ENCODE measurements at places on chromosomes 1 and 21.

- no peaks in the 10 kb centered on the region for H3K4me1 ChIP-seq
- DNase-seq = no peak
- H3K36me3 ChIP-seq = no peaks in the 10 kb centered on the region
- no peak overlapping the region for H3K4me3 ChIP-seq
Measured at GRCh38 chr1:180548686-180549317, 10.0 kb upstream of the OVAAL start.

DNA sequence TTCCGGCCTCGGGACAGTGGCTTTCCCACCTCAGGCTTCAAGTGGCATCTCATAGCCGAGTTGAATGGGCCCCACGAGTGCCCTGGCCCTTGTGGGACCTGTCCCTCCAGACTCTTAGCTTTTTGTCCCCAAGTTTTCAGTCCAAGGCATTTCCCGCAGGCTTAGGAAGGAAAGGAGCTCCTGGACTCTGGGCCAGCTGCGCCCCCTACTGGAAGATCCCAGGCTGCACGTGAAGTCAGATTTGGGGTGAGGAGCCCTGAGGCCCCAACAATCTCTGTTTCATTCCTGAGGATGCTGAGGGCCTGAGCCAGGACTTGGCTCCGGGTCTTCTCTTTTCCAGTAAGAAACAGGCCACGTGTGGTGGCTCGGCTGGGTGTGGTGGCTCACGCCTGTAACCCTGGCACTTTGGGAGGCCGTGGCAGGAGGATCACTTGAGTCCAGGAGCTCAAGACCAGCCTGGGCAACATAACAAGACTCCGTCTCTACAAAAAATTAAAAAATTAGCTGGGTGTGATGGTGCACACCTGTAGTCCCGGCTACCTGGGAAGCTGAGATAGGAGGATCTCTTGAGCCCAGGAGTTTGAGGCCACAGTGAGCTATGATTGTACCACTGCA is 67.4 kb downstream of the ARHGEF10L start:
- H3K4me1 ChIP-seq = no peaks in the 10 kb centered on the region
- H3K36me3 ChIP-seq = no peaks in the 10 kb centered on the region
- peak; percentile 8 for DNase-seq

DNA sequence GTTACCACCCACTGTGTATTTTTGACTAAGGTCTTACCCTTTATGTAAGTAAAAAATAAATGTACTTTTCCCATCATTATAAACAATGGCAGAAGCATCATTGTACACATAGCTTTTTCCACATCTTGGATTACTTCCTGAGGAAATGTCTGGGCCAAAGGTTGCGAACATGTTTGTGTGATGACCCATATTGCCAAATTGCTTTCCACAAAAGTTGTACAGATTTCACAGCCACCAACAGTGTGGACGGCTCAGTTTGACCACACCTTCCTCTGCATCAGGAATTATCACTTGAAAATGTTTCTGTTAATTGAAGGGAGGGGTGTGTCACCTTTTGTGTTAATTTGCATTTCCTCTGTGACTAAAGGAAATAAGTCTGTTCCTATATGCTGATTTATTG is 25.7 kb downstream of the AKNAD1 start:
- no peaks in the 10 kb centered on the region for H3K36me3 ChIP-seq
- no peak overlapping the region for H3K27ac ChIP-seq
- H3K4me1 ChIP-seq = peaks cover 8% of the 10 kb centered on the region
- H3K4me3 ChIP-seq = no peak overlapping the region

GRCh38 chr1:10904396-10905358 is 107.8 kb upstream of the TARDBP start:
- H3K4me1 ChIP-seq = peaks cover 41% of the 10 kb centered on the region
- no peaks in the 10 kb centered on the region for H3K36me3 ChIP-seq
- DNase-seq = peak; percentile 53
- H3K27me3 ChIP-seq = no peaks in the 10 kb centered on the region

- H3K27ac ChIP-seq = peak overlapping the region; percentile 79
- peaks cover 3% of the 10 kb centered on the region for H3K36me3 ChIP-seq
- H3K27me3 ChIP-seq = no peaks in the 10 kb centered on the region
- peak overlapping the region; percentile 77 for H3K4me3 ChIP-seq
- peaks cover 42% of the 10 kb centered on the region for H3K4me1 ChIP-seq
Measured at GRCh38 chr1:230270559-230271281, 155.4 kb downstream of the PGBD5 start.

DNA sequence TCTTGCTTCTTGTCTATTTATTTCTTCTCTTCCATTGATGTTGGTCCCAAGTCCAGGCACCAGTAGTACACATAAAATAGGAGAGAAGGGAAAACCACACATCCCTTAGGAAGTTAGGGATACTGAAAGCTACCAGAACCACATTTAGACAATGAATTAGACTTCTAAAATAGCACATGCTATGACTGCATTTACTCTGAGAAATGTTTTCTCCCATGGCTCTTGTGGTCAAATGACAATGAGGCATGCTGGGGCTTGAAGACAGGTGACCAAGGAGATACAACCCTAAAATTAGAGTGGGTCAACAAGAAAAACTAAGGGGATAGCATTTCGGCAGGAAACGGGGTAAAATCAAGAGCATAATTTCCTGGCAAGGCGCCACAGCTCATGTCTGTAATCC is 17.1 kb downstream of the MTOR start:
- peaks cover 43% of the 10 kb centered on the region for H3K4me1 ChIP-seq
- H3K27me3 ChIP-seq = no peaks in the 10 kb centered on the region
- H3K4me3 ChIP-seq = peak overlapping the region; percentile 63

GRCh38 chr1:112536561-112536960 is 27.8 kb downstream of the WNT2B start:
- no peak overlapping the region for H3K27ac ChIP-seq
- no peak overlapping the region for H3K4me3 ChIP-seq
- peaks cover 11% of the 10 kb centered on the region for H3K36me3 ChIP-seq
- H3K4me1 ChIP-seq = no peaks in the 10 kb centered on the region

DNA sequence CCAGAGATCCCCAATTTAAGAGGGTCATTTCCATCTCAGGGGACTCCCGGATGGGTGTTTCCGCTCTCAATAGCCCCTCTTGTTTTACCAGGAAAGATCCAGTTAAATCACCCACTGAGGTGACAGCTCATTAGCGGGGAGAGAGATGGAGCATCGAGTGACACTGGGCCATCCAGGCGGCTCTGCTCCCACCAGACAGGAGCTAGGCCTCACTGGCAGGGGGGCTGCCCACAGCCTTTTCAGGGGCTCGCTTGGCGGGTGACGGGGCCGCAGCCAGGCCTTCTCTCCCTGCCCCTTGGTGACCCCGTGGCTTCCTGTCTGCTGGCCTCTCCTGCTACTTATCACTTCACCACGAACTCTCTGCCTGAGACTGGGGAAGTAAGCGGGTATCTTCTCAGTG is 26.7 kb upstream of the SPSB1 start:
- H3K27ac ChIP-seq = no peak overlapping the region
- H3K4me1 ChIP-seq = peaks cover 8% of the 10 kb centered on the region
- peaks cover 7% of the 10 kb centered on the region for H3K36me3 ChIP-seq
- DNase-seq = no peak
- peaks cover under 1% of the 10 kb centered on the region for H3K27me3 ChIP-seq
- H3K4me3 ChIP-seq = no peak overlapping the region

DNA sequence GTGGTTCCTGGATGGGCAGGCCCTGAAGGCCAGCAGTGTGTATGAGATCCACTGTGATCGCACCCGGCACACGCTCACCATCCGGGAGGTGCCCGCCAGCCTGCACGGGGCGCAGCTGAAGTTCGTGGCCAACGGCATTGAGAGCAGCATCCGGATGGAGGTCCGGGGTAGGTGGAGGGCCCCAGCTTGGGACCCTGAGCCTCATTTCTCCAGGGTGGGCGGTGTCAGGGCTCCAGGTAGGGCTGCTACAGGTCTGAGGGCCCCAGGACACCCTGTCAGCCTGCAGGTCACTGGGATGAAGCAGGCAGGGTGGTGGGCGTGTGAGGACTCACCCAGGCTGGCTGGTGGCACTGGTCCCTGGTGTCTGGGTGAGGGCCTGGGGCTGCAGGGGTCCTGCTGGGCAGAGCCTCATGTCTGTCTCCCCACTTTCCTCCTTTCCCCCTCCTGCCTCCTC is 7.8 kb downstream of the OBSCN start:
- H3K36me3 ChIP-seq = no peaks in the 10 kb centered on the region
- no peaks in the 10 kb centered on the region for H3K27me3 ChIP-seq
- DNase-seq = no peak
- H3K4me1 ChIP-seq = peaks cover 5% of the 10 kb centered on the region

GRCh38 chr1:164780111-164780812 is 221.3 kb downstream of the PBX1 start:
- H3K27me3 ChIP-seq = peaks cover 7% of the 10 kb centered on the region
- H3K4me1 ChIP-seq = peaks cover 25% of the 10 kb centered on the region
- no peak overlapping the region for H3K4me3 ChIP-seq
- DNase-seq = no peak
- no peaks in the 10 kb centered on the region for H3K36me3 ChIP-seq

GRCh38 chr1:107930292-107930691 is 34.7 kb downstream of the VAV3 start:
- peaks cover 7% of the 10 kb centered on the region for H3K36me3 ChIP-seq
- no peaks in the 10 kb centered on the region for H3K27me3 ChIP-seq
- no peak overlapping the region for H3K27ac ChIP-seq

- H3K4me1 ChIP-seq = no peaks in the 10 kb centered on the region
- no peaks in the 10 kb centered on the region for H3K36me3 ChIP-seq
- no peak for DNase-seq
- peaks cover 5% of the 10 kb centered on the region for H3K27me3 ChIP-seq
- no peak overlapping the region for H3K4me3 ChIP-seq
Measured at GRCh38 chr1:56429288-56429687, 150.1 kb downstream of the PLPP3 start.

DNA sequence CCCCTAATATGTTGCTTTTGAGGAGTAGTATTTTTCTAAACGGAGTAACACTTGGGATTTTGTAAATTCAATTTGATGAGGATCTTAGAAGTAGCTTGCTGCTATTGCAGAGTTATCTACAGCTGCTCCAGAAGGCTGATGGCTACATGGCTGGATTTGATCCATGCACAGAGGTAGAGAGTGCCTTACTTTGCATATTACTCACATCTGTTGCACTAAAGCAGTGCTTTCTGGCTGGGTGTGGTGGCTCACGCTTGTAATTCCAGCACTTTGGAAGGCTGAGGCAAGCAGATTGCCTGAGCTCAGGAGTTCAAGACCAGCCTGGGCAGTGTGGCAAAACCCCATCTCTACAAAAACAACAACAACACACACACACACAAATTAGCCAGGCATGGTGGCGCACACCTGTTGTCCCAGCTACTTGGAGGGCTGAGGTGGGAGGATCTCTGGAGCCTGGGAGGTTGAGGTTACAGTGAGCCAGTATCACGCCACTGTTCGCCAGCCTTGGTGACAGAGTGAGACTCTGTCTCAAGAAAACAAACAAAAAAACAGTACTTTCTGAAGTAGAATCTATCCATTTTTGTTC is 24.6 kb downstream of the RALGPS2 start:
- peaks cover 6% of the 10 kb centered on the region for H3K36me3 ChIP-seq
- no peak for DNase-seq
- no peak overlapping the region for H3K4me3 ChIP-seq
- H3K4me1 ChIP-seq = peaks cover 5% of the 10 kb centered on the region
- H3K27me3 ChIP-seq = no peaks in the 10 kb centered on the region

DNA sequence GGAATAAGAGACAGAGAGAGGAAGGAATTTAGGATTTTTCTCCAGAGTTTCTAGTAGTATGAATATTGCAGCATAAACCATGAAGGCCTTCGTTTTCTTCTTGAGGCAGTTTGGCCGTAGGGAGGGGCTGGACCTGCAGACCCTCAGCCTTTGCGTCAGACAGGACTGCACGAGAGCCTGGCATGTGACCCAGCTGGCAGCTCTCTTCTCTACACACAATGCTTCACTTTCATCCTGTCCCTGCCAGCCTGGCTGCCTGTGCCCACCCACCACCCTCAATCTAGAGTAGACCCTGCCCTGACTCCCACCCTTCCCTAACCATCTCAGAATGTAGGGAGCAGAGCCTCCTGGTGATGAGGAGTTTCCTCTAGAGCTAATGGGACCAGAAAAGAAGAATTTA is 1.6 kb downstream of the CA14 start:
- no peak overlapping the region for H3K4me3 ChIP-seq
- no peak overlapping the region for H3K27ac ChIP-seq
- H3K36me3 ChIP-seq = no peaks in the 10 kb centered on the region
- DNase-seq = no peak

DNA sequence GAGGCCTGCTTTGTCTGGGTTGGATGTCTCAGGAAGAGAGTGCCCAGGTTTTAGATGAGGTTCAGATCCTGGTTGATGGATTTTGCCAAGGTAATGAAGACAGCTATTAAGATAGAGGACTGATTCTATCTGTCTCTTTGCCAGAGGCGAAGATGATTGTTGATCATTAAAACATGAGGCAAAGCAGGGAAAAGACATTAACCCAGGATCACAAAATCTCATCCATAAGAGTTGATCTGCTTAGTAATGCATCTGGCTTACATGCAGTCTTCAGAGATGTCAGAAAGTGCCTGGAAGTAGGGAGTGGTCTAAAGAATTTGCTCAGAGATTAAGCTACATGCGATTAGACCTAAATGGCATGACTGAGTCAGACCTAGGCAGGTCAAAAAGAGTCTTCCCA is 229.6 kb upstream of the PLD5 start:
- no peak for DNase-seq
- H3K36me3 ChIP-seq = no peaks in the 10 kb centered on the region
- no peak overlapping the region for H3K27ac ChIP-seq
- H3K27me3 ChIP-seq = peaks cover 3% of the 10 kb centered on the region

GRCh38 chr1:109910123-109910962 is at the start of gene CSF1:
Gene CSF1, plus strand, starts transcription at chr1:109910849. Its CDS starts 175 bp downstream, at chr1:109911024.
- peaks cover 28% of the 10 kb centered on the region for H3K4me1 ChIP-seq
- peaks cover 3% of the 10 kb centered on the region for H3K36me3 ChIP-seq
- peaks cover 6% of the 10 kb centered on the region for H3K27me3 ChIP-seq
- peak within 1 kb of the TSS; percentile 75 for H3K4me3 ChIP-seq
- peak; percentile 47 for DNase-seq

DNA sequence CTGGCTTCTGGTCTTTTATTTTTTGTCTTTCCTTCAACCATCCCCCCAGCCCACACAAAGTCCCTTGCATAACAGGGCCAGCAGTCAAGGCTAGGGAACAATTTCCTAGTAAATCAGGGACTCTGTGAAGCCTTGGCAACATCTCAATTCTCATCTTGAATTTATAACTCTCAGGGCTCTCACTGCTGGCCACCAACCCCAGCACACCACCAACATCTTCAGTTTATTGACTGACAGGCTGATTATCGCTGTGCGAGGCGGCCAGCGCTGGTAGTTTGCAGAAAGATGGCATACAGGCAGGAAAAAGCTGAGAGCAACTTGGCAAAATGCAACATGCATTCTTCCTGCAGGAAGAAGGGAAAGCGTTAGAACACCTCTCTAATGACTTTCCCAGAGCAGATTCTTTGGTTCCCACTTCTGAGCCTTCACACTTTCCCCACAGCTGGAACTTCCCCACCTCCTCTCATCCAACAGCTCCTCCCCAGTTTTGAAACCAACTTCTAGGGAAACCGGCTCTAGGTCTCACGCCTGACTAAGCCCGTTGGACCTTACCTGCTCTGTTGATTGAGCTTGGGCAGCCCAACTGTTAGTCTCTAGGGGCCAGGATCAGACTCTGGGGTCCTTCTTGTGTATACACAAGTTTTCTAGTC is 26.3 kb upstream of the CSF1 start:
- DNase-seq = no peak
- H3K27me3 ChIP-seq = no peaks in the 10 kb centered on the region
- H3K36me3 ChIP-seq = no peaks in the 10 kb centered on the region
